ENCODE measurements at places on chromosomes 11 and 22.

DNA sequence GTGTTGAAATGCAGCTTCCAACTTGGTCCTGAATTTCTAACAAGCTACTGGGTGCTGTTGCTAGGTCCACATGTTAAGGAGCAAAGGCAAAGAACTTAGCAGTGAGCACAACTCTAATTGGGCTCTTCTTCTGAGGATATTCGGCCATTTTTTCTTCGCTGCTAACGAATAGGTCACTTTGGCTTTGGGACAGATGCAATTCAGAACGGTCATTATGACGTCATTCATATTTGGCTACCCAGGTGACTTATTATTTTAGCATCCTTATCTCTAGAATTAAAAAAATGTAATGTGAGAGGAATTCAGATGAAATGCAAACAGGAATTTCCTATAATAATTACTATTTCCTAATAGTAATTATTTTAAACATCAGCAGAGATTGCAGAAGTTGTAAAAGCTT, 13.9 kb downstream of the TMA7B start:
- DNase-seq = no peak

DNA sequence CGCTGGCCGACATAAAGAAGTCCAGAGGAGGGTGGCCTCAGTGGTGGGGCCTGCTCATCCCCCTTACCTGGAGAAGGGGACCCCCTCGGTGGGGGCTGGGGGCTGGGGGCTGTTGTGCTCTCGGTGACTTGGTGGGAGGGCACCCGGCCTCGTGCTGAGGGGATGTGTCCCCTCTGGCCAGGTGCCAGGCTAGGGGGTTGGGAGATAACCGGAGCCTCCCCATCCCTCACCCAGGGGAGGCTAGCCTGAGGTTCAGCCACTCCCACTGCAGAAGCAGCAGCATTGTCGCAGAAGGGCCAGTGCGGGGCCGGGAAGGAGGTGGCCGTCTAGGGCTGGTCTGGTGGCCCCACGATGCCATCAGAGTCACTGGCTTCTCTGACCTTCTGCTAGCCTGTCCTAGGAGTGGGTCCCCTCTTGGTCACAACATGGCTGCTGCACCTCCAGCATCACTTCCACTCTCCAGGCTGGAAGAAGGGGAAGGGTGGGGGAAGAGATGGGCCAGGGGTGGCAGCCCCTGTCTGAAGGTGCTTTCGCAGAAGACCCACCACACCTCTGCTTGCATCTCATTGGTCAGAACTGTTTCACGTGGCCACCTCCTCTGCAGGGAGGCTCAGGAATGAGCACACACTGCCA, 44.2 kb upstream of the FADD start:
- no peak for DNase-seq

DNA sequence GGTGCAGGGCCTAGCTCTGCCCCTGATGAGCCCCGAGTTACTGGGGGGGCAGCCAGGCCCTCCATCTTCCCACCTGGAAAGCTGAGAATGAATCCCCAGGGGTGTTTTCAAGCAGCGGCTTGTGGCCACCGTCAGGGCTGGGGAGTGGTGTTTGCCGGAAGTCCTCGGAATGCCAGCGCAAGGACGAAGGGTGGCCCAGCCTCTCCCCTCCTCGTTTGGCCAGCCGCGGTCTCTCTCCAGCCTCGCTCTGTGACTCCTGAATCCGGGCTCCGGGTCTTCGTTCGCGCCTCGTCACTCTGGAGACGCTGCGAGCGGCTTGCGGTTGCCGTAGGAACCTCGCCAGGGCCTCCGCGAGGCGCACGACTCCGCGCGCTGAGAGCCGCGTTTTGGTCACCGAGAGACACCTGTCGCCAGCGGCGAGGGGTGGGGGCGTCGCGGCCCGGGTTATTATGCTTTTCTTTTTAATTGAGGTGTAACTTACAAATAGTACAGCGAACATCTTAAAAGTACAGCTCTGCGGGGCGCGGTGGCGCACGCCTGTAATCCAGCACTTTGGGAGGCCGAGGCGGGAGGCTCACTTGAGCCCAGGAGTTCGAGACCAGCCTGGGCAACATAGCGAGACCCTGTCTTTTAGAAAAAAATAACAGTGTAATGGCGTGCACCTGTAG, 6.3 kb upstream of the KDELR3 start:
- DNase-seq = peak; percentile 92

- DNase-seq = no peak
Observed at GRCh38 chr11:1628506-1629325, 859 bp upstream of the KRTAP5-5 start.

DNA sequence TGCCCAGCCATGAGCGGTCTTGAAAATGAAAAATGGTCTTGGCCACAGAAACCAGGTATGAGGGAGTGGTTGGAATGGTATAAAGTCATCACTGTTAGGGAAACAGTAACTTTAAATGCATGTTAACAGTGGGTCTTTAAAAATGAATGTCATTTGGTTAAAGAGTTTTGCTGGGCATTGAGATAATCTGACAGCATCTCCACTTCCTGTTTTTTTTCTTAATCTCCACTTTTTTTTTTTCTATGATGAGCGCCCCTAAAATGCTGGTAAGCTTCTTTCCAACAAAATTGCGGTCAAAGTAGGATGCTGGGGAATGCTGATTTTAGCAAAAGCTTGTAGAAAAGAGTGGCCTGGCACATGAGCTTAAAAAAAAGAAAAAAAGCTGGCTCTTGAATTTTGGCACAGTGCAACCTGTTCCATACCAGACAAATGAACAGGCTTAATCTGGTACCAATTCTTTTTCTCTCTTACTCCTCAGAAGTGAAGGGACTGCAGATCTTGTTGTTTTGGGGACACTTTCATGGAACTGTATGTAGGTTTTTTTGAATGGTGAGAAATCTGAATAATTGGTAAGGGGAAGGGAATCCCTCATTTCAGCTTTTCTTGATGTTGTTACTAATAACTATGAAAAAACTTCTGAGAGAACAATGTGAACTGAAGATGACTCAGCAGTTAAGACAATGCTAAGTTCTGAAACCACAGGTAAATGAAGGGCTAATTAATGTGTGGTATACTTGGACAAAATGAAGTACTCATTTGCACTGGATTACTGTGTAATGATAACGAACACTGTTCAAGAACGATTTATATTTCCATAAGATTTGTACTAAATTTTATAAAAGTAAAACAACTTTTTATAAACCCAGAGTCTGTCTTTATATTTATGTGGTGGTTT, 3.1 kb upstream of the ARHGEF12 start:
- no peak for DNase-seq

DNA sequence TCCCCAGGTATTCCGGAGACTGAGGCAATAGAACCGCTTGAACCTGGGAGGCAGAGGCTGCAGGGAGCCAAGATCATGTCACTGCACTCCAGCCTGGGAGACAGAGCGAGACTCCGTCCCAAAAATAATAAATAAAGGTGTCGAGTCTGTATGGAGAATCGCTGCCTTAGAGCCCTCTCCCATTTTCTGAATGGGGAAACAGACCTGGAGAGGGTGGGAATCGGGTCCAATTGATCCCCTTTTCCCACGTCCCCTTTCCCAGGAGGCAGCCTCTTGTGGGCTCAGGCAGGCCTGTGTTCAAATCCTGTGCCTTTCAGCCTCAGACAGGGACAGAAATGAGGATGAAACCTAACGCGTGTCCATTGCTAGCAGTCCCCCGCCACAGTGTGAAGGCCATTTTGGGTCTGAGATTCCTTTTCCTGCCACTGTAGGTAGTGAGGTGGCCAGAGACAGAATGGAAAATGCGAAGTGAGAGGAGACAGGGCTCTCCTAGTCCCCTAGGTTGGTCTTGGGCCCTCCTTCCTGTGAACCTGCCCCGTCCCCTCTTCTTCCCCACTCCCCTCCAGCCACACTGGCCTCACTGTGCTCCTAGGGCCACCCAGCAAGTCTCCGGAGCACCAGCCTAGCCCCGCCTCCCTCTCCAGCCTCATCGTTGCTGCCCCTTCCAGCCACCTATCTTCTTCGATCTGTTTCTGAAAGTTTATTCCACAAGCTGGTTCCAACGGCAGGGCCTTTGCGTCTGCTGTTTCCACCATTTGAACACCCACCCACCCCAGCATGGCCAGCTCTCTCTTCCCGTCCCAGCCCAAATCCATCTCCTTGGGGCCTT, 2.7 kb upstream of the POLDIP3 start:
- no peak for DNase-seq

- DNase-seq = no peak
Observed at GRCh38 chr22:28239941-28240340, 320.9 kb upstream of the PITPNB start.

GRCh38 chr22:33848251-33848650, 72.0 kb downstream of the LARGE1 start:
- DNase-seq = no peak

DNA sequence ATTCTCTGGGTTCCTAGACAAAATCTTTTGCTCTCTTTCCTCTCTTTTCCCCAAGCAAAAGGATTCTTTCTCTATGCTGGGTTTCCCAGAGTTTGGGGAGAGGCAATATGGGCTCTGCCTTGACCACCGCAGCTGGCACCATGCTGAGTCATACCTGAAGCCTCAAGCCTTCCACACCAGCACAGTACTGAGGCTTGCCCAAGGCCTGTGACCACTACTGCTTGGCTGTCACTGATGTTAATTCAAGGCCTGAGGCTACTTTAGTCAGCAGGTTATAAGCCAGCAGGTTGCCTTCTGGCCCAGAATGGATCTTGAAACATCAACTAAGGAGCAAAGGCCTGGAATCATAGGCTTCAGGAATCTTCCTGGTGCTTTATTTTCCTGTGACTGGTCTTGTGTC, 185.3 kb downstream of the DYNC2H1 start:
- no peak for DNase-seq
